ENCODE measurements at places on chromosomes 6 and 20.

DNA sequence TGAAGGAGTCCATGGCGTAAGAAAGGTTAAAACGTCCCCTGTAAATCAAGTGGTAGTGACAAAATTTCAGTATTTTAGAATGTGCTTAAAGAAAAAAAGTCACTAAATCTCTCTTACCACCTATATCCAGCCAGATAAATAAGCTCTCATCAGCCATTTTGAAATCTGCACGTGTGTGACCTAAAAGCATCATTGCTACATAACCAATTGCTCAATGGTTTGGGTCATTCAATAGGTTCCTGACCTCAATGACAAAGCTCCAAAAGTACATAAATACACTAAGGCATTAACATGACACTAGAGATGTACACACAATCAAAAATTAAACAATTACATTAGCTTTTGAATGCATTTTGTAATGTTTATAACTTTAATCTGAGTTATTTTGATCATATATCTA is 272.4 kb downstream of the GMDS start:
- DNase-seq = no peak

- no peak for DNase-seq
These were observed 80.1 kb upstream of the SLC22A16 start for GRCh38 chr6:110556317-110557110.

- DNase-seq = no peak
These were observed 118.5 kb upstream of the SYNDIG1 start for GRCh38 chr20:24350923-24351368.

DNA sequence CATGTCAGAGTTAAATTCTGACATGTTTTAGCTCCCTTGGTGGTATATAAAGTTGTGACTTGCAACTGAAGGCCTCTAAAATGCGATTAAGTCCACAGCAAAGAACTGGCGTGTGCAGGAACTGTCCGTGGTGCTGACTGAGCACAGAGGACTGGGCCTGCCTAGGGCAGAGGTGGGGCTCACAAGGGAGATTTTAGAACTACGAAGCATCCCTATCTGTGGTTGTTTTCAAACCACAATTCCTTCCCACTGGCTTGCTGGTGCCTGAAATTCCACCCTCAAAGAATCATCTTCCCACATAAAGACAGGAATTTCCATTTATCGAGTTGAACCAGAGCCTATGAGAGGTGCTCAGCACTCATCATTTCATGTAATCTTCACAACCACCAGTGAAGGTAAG is 30.1 kb downstream of the RIMS4 start:
- no peak for DNase-seq

DNA sequence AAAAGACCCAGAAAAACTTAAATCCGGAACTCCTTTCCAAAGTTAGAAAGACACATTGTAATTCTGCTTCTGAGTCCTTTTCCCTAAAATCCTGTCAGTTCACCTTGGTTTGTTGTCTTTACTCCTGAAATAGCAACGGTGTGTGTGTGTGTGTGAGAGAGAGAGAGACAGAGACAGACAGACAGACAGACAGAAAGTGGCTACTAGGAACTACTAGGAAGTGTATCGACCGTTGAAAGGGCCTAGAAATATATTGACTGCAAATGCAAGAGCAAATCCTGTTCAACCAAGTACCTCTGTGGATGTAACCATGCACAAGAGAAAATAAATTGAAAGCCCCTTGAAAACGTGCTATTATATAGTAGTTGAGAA is 100.0 kb upstream of the MLIP start:
- DNase-seq = no peak

DNA sequence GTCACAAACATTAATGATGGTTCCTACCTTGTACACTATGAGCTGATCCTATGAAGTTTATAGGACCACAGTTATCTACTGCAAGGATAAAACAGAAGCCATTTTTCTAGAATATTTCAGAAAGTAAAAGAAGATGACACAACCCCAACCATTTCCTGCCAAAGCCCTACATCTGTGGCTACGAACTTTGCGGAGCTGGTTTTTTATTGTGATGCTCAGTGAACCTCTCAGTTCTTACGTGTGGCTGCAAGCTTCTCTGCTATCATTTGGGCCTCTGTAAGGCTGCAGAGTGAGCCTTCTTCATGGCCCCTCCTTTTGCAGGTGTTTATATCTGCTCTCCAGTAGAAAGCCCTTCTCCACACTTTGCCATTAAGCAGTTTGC is 17.8 kb upstream of the TAGAP start:
- peak; percentile 80 for DNase-seq

DNA sequence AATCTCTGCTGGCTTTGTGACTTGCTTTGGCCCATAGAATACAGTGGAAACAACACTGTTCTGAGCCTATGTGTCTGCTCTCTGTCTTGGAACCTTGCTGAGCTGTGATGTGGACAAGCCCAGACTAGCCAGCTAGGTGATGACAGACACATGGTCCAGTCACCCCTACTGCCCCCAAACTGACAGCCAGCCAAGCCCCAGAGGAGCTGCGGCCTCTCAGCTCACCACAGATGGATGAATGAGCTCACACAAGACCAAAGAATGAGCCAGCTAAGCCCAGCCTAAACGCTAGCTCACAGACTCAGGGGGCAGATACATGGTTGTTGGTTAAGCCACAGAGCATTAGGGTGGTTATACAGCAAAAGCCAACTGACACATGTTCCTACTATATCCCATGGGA is 4.1 kb downstream of the AARS2 start:
- no peak for DNase-seq

DNA sequence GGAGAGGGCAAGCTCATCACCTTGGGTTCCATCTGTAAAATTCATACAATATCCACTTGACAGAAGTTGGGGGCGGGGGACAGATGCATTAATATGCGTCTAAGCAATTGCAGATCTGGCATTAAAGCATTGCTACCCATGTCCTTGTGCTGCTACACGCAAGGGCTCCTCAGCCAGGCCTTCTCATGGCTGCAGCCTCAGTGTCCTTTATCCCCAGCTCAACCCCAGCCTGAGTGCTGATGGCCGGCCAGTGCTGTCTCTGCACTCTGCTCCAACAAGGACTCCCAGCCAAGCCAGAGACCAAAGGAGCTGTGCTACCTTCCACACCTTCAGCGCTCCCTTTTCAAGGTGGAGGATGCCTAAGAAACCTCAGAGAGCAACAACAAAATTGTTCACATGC is 188.5 kb upstream of the STXBP5 start:
- no peak for DNase-seq

- no peak for DNase-seq
These were observed 526.6 kb upstream of the MARCKS start for GRCh38 chr6:113330636-113330946.

DNA sequence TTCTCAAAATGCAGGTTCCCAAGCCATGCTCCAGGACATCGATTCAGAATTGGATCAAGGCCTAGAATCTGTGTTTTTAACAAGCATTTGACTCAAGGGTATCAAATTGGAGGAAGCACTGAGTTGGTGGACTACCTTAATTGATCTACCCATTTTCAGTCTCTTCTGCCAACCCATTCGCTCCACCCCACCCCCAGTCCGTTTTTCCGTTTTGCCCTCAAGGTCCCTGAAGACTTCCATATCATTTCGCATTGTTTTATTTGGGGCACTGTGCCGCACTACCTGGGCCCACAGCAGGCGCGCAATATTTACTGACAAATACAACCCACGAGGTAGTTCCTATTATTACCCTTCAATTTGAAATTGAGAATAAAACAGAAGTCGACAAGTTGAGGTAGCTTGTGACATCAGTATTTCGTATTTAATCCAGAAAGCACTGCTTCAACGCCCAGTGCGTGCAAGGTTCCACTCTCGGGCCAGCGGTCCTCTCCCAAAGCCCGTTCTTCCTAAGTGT is 557 bp upstream of the DHX35 start:
- no peak for DNase-seq

- DNase-seq = no peak
These were observed 94.4 kb upstream of the BEND6 start for GRCh38 chr6:56860475-56860874.

GRCh38 chr20:45892828-45893500 is 1.8 kb downstream of the CTSA start:
- no peak for DNase-seq

DNA sequence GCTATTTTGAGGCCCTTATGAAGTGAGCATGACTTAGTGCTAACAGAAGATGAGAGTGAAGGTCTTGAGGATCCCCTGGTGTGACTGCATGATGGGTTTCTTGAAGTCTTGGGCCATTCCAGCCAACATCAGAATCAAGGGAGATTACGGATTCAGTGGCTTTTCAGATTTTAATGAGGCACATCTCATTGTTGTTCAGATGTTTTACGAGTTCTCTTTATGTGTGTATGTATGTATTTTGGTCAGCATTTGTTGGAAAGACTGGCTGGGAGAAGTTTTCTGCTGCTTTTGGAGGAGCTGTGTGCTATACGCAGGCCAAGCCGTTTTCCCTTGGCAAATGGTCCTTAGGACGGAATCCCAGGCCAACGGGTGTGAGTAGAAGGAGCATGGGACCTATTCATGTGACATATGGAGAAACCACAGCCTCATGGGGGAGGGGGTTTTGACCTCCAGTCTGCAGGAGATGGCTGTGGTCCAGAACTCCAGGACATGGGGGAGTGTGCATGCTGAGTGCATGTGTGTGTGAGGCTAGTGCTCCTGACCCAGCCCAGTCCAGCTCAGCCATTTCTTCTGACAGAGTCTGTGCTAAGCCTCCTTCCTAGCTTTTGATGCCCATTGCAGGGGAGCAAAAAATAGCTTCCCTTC is 35.3 kb downstream of the CHMP4B start:
- DNase-seq = no peak

DNA sequence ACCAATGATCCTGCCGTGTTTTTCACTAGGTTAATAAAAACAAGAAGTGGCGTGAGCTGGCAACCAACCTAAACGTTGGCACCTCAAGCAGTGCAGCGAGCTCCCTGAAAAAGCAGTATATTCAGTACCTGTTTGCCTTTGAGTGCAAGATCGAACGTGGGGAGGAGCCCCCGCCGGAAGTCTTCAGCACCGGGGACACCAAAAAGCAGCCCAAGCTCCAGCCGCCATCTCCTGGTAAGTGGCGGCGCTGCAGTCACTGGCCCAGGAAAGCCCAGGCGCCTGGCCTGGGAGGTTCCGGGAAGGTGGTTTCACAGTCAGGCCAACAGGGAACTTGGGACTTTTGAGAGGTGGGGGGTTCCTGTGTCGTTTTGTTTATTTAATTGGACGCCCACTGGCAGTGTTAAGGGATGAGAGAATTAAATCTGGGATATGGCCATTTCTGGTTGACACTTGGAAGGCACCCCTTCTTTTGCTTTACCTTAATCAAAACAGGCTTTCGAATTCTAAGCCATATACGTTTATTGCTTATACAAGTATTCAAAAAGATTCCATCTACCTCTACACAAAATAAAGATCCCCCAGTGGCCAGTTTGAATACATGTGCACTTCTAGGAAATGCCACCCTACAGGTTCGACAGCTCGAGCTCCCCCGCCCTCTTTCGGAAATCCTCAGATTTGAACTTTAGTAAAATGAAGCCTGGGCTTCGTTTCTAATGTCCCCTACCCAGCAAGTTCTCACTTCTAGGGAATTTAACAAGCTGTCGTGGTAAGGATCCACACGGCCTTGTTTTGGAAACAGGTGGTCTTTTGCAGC is 138.9 kb downstream of the TMEM242 start:
- peak; percentile 47 for DNase-seq

- no peak for DNase-seq
These were observed 273.8 kb downstream of the CDH4 start for GRCh38 chr20:61525781-61526431.

GRCh38 chr20:49938173-49939163 is 2.3 kb downstream of the RNF114 start:
- DNase-seq = no peak

DNA sequence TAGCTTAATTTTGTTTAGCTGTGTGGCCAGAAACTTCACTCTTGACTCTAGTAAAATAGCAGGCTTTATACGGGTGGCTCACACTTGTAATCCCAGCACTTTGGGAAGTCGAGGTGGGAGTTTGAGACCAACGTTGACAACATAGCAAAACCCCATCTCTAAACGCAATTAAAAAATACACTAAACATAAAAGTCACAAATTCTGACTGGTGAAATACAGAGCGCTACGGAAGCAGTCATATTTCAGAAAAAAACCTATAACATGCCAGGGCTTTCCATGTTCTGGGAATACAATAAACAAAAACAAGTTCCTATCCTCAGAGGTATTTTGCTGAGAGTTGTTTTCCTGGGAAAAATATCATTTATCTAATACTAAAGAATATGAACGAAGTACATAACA is 24.8 kb upstream of the ZSCAN23 start:
- DNase-seq = no peak

- DNase-seq = no peak
These were observed 103.9 kb downstream of the AIG1 start for GRCh38 chr6:143164565-143165105.

All from CD8-positive, alpha-beta memory T cell (primary cell).